ENCODE measurements at places on chromosomes 7 and 10.

DNA sequence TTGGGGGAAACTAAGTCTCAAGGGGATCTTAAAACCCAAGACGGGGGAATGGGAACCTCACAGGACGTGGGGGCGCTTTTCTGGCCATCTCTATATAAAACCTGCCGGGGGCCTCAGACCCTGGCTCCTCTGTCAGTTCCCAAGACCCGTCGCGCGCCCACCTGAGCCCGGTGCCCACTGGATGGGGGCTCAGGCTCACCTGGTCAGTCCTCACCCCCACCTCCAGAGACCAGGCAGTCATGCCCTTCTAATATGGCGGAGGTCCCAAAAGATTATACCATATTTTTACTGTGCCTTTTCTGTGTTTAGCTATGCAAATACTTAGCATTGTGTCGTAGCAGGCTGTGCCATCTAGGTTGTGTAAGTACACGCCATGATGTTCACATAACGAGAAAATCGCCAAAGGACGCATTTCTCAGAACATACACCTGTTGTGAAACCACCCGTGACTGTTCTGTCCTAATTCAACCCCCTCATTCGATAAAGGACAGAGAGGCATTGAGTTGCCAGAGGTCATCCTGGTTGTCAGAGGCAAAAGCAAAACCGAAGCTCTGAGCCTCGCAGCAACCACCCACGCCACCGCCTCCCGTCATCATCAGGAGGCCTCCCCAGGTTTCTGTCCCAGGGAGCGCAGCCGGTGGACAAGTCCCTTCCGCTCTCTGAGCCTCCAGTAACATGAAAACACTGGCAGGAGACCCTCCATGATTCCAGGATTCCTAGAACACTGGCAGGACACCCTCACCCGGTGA is 28.9 kb downstream of the OAT start:
- no peak for DNase-seq

GRCh38 chr10:79336739-79337138 is 10.5 kb upstream of the PPIF start:
- no peak for DNase-seq

DNA sequence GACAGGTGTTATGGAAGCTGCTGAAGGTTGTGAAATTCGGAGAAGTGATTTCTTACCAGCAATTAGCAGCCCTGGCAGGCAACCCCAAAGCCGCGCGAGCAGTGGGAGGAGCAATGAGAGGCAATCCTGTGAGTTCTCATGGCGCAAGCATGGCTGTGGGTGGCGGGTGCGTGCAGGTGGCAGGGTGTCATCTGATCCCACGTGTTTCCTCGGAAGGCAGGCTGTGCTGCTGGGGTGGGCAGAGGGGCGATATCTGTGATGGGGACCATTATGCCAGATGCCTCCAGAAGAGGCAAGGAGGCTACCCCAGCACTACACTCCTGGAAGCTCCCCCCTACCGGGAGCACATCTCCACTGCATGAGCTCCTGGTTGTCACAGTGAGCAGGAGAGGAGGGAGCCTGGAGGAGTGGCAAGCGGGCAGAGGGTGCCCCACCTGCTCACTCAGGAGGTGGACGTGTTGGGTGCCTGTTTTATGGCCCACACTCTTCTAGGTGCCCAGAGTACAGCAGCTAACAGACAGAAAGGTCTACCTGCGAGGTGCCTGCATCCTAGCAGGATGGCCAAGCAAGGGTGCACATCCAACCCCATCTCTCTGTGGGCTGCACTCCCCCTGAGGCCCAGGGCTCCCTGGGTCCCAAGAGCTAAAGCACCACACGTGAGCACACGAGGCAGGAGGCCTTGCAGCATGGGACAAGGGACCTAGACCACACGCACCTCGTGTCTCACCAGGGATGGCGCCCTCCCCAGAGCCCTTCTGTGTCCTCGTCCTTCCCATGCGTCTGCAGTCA is 204.7 kb downstream of the EBF3 start:
- DNase-seq, result no peak

GRCh38 chr7:112205343-112206237 is 609 bp downstream of the DOCK4 start:
- DNase-seq, result no peak

- DNase-seq, result peak; percentile 35
Measured at GRCh38 chr7:26686448-26686981, 177.9 kb downstream of the SKAP2 start.
